ENCODE measurements at places on chromosomes 7 and 10.

DNA sequence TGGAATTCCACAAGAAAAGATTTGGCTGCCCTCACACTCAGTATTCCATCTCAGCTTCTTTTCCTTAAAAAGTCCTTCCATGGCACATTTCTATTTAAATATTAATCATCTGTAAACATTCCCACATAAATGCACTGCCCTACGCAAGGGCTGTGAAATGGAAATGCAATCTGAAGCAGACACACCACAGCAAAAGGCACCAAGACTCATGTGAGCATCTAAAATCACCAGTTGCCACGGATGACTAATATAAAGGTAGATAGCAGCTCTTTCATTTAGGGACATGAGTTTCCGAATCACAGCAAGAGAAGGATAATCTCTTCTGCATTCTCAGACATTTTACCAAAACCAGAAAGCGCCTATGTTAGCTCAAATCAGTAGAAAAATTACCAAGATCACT lies 31.6 kb downstream of the COA1 start:
- DNase-seq: no peak

GRCh38 chr10:49205206-49205605 lies 17.0 kb upstream of the TMEM273 start:
- no peak for DNase-seq

DNA sequence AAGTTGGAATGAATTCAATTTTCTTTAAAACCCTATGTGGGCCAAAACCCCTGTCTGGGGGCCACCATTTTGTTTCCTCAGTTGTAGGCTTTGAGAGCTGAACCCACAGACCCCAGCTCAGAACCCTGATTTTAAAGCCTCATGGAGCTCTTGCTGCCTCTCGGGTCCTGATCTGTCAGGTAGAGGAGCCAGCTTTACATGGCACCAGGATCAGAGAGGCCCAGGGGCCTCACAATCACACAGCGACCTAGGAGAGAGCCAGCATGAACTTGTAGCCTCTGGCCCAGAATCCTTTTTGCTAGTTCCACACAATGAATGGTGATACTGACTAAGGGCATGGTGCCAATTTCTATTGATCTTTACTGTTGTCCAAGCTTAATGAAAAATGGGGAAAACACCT lies 84.3 kb upstream of the SORCS3 start:
- no peak for DNase-seq

DNA sequence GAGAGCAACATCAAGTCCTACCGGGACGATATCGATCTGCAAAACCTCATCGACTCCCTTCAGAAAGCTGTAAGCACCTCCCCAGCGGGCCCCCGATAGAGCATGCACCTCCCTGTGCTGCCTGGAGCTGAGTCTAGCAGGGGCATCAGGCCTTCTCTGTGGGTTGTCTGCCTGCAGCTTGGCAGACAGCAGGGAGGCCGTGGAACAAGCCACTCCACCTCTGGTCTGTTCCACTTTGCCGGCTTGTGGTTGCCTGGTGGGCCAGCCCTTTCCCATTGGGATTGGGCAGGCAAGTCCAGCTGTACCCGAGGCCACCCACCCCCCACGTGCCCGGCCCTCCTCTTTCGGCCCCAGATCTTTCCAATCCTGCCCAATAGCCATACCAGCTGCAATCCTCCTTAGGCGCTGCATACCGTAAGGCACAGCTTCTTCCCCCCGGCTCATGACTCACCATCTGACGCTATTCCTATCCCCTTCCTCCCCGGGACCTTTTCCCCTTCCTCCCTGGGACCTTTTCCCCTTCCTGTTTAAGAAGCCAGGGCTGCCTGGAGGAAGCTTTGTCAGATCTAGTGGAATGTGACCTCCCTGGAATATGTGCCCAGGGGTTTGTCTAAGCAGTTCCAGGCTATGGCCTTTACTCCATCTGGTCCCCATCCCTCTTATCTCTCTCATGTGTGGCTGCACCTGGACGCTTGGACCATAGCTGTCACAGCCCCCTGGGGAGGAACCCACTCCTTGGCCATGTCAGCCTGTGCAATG lies 28.1 kb upstream of the SH2D4B start:
- no peak for DNase-seq

DNA sequence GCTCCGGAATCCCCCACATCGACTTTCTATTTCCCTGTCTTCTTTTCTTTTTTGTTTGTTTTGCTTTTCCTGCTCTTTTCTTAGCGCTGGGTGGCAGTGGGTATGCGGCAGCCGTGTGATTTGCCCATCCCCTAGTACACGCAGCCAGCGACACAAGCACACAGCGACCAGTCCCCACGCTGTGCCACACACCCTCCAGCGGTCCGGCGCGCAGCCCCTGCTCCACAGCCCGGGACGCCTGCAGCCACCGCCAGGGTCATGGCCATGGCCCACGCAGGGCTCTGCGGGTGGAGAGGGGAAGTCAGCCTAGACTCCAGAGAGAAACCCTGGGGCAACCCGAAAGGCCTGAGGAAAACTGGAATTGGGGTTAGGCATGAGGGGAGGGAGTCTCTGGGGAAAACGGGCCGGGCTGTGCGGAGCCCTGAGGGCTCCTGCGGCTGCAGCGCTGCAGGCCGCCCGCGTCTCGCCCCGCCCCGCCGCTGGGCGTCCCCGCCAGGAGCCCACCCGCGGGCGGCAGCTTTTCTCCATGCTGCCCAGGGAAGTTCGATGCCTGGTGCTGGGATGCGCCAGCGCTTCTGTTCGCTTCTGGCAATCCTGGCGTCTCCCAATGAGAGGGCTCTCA lies 2.5 kb downstream of the CHRM2 start:
- DNase-seq: no peak

DNA sequence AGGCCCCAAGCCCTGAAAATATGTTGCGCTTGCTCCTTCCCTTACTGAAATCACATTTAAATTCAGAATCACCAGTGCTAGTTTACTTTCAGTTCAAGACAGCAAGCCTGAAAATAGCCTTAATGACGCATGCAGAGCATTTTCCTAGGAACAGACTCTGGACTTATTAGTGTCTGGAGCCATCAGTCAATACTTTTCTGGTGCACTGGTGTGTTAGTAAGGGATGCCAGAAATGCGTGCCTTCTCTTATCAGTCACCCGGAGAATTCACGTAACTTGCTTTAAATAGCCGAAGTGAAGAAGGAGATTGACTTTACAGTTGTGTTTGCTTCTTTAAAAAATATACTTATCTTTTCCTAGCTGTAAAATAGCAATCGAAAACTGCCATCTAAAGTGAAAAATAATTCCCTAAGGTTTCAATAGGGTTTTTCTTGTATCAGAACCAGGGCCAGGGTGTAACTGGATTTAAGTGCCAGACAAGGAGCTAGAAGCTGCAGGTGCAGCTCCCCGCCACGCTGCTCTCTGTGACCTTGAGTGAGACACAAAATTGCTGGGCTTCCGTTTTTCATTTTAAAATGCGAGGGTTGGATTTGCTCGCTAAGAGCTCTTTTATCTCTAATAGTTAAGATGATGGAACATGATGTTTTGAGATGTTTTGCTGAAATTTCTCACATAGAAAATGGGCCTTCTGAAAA lies 177.8 kb downstream of the NSUN6 start:
- no peak for DNase-seq

DNA sequence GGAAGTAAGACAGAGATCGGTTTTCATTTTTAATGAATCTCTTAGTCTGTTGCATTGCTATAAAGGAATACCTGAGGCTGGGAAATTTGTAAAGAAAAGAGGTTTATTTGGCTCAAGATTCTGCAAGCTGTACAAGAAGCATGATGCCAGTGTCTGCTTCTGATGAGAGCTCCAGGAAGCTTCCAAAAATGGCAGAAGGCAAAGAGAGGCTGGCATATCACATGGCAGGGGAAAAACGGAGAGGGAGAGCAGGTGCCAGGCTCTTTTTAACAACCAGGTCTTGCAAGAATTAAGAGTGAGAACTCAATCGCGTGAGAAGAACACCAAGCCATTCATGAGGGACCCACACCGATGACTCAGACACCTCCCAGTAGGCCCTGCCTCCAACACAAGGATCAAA lies 125.0 kb upstream of the THSD7A start:
- no peak for DNase-seq

DNA sequence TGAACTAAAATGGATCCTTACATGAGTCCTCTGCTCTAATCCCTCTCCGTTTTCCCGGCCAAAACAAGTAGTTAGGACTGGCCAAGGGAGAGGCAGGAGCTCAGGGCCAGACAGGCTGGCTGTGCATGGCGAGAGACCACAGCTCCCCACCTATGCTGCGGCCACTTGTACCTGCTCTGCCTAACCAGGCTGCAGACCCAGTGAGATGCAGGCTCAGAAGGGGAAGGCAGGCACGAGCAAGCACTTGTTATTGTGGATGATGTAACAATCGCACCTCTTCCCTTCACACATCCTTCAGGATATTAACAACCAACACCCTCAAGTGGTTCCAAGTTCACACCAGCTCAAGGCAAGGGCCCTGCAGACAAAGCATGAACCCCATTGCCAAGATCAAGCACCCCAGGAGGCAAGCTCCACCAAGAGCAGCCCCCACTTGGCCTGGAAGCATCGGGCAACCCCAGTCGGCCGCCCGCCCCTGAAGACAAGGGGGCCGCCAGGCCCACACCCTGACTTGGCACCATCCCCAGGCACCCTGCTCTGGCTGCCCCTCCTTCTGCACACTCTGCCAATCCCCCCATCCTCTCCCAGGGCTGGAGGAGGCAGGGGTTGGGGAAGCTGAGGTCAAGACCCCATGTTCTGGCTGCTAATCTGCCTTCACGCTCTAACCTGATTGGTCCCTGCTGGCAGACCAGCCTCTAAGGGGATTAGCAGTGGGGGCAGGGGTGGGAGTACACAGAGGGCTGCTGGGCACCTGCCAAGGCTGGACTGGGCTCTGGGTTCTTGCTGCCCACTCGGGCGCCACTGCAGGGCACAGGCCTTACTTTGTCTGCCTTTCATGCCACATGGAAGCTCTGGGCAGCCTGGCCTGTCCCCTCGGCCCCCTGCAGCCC lies 111.3 kb downstream of the SLIT1 start:
- no peak for DNase-seq

- DNase-seq: no peak
Observed at GRCh38 chr10:127977357-127978009, 70.6 kb downstream of the PTPRE start.

- DNase-seq: no peak
Observed at GRCh38 chr10:29555091-29555745, 79.6 kb downstream of the SVIL start.

- no peak for DNase-seq
Observed at GRCh38 chr10:1011696-1012095, 14.0 kb downstream of the IDI2 start.
